Forelimb muscle (tissue), 1 donor: ENCODE measurements at places on chromosomes 2 and 18. TPM values are rescaled to one million over a fixed set of nuclear protein-coding genes. Genes with fewer than 3 reads are reported as not detected.
A peak's percentile ranks its signal among the peaks of the same experiment; 100 is the strongest.

GRCh38 chr2:42578621-42579020, 10.2 kb downstream of the MTA3 start:
- DNase-seq: no peak

GRCh38 chr2:239222312-239222660, 178.5 kb downstream of the HDAC4 start:
- DNase-seq: no peak

The CHRND gene
- polyA plus RNA-seq: 180 TPM

The KIF5C gene
- 1.6 TPM for polyA plus RNA-seq

The FLACC1 gene
- polyA plus RNA-seq: 1.4 TPM

GRCh38 chr18:57705832-57706595, 84.4 kb upstream of the NARS1 start:
- no peak for DNase-seq

DNA sequence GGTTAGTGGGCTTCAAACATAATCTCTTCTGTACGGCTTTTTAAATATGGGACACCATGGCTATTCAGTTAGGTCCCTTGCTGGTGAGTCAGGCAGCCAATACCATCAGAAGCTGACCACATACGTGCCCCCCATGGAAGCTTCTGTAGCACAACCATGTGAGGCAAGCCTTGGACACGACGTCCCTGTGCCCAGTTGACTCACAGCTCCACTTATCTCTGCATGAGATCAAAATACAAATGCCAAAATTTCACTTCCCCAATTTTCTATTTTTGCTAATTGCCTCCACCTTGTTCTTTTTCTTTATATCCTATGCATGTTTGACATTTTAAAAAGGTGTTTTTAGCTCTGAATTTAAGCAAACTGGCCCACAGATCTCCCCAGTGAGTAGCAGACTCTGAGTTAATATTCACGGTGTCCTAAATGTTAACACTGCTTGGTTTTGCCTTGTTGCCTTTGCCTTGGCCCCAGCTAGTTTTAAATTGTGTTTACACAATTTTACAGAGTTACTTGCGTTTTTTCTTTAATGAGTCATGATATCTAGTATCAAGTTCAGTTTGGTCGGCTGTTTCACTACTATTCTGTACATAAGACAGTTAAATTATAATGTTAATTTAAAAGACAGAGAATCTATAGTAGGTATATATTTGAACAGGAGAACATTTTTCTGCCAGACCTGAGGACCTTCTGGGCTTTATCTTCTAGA, 77.5 kb downstream of the CDCA7 start:
- DNase-seq: no peak

The HRH4 gene
- polyA plus RNA-seq: 0.08 TPM

GRCh38 chr2:195848119-195848899, 191.3 kb downstream of the SLC39A10 start:
- DNase-seq: no peak

- DNase-seq: no peak
These were observed 38.1 kb downstream of the SRBD1 start for GRCh38 chr2:45572979-45573378.

The UBE2F gene
- 37.4 TPM for polyA plus RNA-seq

The CCDC141 gene
- 79.4 TPM for polyA plus RNA-seq

DNA sequence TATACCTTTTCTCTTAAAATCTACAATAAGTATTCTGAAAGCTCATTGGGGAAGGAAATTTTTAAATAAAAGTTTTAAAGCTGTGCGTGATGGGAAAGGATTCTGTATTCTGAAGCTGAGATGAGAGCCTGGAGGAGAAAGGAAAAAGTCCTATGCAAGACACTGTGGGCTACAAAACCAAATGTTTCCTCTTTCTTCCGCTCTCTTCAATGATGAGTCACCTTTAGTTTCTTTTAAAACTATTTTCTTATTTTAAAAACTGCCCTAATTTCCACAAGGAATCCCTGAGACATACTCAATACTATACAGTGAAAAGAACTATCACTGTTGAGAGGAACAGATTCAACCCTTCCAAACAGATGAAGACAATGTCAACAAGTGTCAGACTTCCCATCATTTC, 87.4 kb downstream of the INO80D start:
- DNase-seq: no peak

GRCh38 chr2:215693999-215694580, 258.2 kb upstream of the FN1 start:
- no peak for DNase-seq

GRCh38 chr2:172734711-172735581, 699 bp upstream of the RAPGEF4 start:
- DNase-seq: no peak

DNA sequence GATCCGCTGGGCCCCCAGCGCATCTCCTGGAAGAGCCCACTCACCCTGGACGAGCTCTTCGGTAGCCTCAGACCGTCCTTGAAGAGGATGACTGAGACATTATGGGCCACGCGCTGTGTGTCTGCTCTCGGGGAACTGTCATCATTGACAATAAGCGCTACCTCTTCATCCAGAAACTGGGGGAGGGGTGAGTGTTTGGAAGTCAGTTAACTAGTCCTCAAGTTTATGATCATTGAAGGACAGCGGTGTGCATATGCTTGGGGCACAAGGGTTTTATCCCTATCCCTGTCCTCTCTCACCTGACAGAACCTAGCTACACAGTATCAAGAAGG, 586 bp downstream of the STK16 start:
- DNase-seq: no peak

DNA sequence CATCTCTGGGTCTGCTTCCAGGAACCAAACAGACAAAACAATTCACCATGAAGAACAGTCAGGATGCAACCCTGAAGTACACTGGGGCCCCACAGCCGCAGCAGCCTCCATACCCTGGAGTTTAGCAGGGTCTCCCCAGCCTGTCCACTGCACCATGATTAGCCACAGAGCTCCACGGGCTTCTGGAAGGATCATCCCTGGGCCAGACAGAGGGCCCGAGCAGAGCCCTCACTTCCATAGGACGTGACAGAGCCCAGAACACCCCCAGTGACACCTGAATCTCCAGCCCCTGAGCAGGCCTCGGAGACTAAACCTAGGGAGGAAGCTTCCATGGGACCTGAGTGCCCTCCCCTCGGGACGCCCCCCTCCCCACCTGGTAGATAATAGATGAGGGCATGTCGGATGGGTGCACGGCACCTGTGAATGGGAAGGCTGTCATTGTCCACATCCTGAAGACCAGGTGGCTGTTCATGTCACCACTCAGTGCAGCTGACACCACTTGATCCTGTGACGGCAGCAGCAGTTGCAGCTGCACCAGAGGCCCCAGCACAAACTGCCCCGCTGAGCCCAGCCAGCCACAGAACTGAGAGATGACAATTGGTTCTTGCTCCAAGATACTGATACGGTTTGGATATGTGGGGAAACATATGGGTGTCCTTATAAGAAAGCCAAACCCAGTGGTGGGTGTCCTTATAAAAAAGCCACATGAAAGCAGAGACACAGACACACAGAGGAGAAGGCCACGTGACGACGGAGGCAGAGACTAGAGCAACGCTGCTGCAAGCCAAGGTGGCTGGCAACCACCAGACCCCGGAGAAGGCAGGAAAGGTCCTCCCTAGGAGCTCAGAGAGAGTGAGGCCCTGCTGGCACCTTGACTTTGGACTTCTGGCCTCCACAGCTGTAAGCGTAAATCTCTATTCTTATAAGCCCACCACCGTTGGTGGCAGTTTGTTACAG, 23.2 kb downstream of the KIF1A start:
- DNase-seq: no peak

DNA sequence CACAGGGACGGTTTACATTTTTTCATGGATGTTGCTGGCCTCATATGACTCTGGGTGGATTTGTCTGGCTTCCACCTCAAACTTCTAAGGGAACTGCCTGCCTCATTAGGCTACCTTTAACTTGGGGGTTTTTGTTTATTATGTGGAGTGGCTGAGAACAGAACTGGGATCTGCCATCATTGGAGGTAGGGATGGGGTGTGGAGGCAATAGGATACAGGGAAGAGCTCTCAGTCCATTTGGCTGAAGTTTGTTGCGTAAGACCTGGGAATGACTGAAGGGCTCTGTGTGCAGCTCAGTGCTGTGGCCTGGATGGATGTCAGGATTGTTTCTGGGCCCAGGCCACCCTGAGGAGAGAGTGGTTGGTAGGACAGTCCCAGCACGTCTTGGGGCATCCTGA, 31.2 kb downstream of the ASB1 start:
- no peak for DNase-seq

The HMSD gene
- polyA plus RNA-seq: not detected

The CFAP65 gene
- not detected for polyA plus RNA-seq

The CRYGA gene
- polyA plus RNA-seq: not detected

- no peak for DNase-seq
These were observed 2.1 kb upstream of the NGEF start for GRCh38 chr2:233015019-233015645.

GRCh38 chr2:71548646-71549425, 95.5 kb downstream of the DYSF start:
- no peak for DNase-seq

GRCh38 chr2:180324182-180324581, 317.1 kb upstream of the CWC22 start:
- DNase-seq: no peak

The ANO7 gene
- polyA plus RNA-seq: 0.83 TPM

DNA sequence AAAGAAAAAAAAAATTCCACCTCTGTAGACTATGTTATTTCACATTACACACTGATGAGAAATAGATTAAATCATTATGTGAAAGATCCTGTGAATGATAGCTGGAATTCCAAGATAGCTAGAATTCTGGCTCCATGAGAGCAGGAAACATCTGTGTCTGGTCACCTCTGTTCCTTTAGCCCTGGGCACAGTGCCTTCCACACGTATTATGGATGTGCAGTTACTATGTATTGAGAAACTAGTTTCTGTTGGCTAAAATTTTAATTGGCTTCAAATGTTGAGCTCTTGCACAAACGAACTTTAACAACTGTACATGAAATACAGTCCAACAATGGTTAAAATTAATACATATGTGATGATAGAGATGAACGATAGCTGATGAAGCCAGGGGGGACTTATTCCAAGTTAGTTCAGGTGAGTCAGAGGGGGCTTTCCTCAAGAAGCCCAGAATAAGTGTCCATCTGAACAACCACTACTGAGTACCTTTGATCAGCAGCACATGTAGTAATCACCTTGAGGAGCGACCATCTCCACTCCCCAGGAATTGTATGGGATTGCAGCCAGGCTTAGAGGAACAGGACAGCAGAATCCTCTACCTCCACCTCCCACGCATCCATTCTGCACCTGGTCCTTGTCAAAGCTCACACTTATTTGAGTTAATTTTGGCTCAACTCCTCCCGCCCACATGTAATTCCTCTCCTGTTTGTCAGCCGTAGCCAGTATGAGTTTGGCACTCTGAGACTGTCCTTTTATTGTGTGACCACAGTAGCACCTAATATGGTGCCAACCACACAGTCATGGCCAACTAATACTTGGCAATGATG, 68.6 kb downstream of the NABP1 start:
- peak; percentile 60 for DNase-seq

DNA sequence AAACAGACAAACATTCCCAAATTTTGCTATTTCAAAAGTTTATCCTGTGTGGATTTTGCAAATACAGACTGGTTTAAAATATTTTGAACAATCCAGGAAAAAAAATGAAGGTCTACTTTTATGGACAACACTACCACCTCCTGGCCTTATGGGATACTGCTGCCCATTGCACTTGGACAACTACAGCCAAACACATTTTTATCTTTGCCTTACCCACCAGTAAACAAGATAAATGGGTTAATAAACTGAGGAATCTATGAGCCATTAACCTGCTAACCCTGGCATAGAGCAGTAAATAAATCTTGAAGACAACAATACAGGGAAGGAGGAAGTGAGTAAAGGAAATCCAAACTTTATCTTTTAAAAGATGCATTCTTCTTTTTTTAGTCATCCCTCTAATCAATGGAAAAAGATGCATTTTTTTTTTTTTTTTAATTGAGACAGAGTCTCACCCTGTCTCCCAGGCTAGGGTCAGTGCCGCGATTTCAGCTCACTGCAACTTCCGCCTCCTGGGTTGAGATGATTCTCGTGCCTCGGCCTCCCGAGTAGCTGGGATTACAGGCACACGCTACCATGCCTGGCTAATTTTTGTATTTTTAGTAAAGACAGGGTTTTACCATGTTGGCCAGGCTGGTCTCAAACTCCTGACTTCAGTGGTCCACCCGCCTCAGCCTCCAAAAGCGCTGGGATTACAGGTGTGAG, 2.1 kb upstream of the SPIRE1 start:
- no peak for DNase-seq

GRCh38 chr2:143251681-143252080, 122.5 kb downstream of the ARHGAP15 start:
- no peak for DNase-seq

GRCh38 chr2:114543236-114543766, 100.9 kb downstream of the DPP10 start:
- peak; percentile 71 for DNase-seq

The SERPINB13 gene
- polyA plus RNA-seq: not detected

- DNase-seq: no peak
These were observed 78.6 kb downstream of the PTPRM start for GRCh38 chr18:7645756-7646155.

The ALKAL2 gene
- polyA plus RNA-seq: 1.5 TPM

- DNase-seq: no peak
These were observed 132.7 kb downstream of the PTGR3 start for GRCh38 chr18:75076286-75076685.

The NXPH2 gene
- polyA plus RNA-seq: 13.0 TPM

- DNase-seq: no peak
These were observed 23.7 kb downstream of the ICA1L start for GRCh38 chr2:202847693-202848524.

DNA sequence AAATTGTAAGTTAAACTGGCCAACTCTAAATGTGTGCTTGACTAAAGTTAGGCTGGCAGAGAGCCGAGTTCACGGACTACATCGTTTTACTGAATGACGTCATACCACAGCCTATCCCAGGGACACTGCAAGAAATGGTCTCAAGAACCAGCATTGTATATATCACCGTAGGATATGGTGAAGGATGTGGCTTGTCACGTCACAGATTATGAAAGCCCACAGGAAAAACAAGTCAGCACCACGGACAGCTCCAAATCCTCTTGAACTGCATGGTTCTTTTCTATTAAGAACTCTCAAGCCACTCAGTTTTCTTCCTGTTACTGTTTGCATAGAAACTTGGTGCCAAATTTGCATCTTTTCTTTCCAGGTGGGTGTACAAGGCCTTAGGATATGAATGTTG, 85.1 kb upstream of the ACAA2 start:
- peak; percentile 60 for DNase-seq

- DNase-seq: no peak
These were observed 292.3 kb upstream of the SIX2 start for GRCh38 chr2:45301307-45302277.

- DNase-seq: no peak
These were observed 238.5 kb downstream of the MTX2 start for GRCh38 chr2:176507786-176508185.
